Left hindlimb (tissue), 1 donor: ENCODE measurements at places on chromosomes 1 and 21.

GRCh38 chr21:44980562-44981489, 41.0 kb downstream of the SLX9 start:
- DNase-seq, result peak; percentile 18

- no peak for DNase-seq
These were observed 164.4 kb downstream of the NTPCR start for GRCh38 chr1:233114860-233115259.

GRCh38 chr1:154819628-154820590, 50.2 kb downstream of the KCNN3 start:
- DNase-seq, result no peak

GRCh38 chr1:29317916-29318530, 81.7 kb downstream of the PTPRU start:
- no peak for DNase-seq

DNA sequence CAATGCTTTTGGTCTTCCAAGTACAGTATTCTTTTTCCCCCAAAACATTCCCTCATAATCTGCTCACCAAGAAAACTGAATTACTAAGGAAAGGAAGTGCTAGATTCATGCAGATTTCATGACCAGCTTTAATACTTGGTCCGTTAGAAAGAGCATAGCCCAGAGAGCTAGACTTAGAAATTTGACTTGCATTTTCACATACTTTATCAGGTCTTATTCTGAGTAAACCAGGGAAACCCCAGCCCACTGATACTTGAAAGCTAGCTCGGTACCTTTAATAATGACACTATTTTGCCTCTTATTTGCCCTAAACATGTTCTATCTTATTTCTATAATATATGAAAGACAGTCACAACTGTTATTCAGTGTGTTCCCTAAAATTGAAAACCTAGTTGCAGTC, 204.5 kb downstream of the TTLL7 start:
- DNase-seq, result no peak

- DNase-seq, result no peak
These were observed 34.1 kb downstream of the SOAT1 start for GRCh38 chr1:179327679-179328078.

GRCh38 chr1:156852418-156852874, 6.5 kb downstream of the INSRR start:
- peak; percentile 59 for DNase-seq

GRCh38 chr1:8239039-8239305, 78.9 kb upstream of the SLC45A1 start:
- DNase-seq, result no peak

DNA sequence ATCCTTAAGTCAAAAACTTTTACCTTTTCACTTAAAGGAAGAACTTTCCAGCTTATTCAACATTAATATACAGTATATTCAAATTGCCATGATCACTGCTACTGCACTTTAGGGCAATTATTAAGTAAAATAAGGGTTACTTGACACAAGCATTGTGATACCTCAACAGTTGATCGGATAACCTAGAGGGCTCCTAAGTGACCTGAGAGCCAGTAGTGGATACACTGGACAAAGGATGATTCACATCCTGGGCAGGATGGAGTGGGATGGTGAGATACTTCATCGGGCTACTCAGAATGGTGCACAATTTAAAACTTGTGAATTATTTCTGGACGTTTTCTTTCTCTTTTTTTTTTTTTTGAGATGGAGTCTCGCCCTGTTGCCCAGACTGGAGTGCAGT, 54.5 kb upstream of the PPM1J start:
- DNase-seq, result no peak

DNA sequence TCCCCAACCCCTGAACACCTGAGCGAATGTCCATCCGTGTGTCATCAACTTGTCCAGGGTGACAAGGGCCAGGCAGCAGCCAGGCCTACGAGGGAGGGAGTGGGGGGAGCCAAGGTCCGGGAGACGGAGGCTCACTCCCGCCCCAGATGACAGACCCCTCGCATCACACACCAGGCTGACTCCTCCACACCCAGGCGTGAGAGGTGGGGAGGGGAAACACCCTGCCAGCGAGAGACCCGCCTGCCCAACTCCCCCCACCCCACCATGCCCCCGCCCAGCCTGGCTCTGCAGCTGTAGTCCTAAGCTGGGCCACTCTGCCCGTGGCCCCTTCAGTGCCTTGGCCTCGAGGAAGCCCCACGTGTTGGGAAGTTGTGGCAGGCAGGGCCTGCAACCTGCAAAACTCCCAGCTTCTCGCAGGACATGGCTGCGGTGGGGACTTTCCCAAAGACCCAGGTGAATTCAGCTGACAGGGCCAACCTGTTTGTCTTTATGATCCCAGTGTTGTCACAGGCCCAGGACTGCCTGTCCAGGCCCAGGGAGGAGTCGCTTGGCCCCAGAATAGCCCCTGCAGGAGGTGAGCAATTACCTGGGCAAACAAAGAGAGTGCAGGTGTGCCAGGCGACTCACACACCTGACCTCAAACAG, 62.9 kb downstream of the RIPK4 start:
- no peak for DNase-seq

GRCh38 chr1:3514404-3514803, 59.9 kb downstream of the ARHGEF16 start:
- no peak for DNase-seq

DNA sequence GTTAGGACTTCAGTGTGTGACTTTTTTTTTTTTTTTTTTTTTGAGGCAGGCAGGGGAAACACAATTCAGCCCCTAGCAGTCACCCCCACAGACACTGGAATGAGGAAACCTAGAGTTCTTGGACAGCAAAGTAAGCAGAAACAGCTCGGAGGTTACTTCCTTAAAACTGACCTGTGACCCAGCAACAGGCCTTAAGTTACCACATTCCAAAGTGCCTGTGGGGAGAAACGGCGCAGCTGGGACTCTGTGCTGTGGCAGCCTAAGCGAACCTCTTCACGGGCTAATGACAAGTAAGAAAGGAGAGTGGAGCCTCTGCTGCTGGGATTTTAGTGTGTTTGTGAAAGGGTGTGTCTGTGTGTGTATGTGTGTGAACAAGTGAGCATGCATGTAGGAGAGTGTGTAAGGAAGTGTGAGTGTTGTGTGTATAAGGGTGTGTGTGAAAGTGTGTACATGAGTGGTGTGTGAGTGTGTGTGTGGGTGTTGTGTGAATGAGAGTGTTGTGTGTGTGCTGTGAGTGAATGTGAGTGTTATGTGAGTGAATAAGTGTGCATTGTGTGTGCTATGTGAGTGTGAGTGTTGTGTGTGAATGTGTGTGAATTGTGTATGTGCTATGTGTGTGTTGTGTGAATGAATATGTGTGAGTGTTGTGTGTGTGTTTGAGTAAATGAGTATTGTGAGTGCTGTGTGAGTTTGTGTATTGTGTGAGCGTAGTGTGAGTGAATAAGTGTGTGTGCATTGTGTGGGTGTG, 180.8 kb downstream of the BRINP2 start:
- no peak for DNase-seq

- no peak for DNase-seq
These were observed 44.8 kb downstream of the SNX7 start for GRCh38 chr1:98706173-98706843.

DNA sequence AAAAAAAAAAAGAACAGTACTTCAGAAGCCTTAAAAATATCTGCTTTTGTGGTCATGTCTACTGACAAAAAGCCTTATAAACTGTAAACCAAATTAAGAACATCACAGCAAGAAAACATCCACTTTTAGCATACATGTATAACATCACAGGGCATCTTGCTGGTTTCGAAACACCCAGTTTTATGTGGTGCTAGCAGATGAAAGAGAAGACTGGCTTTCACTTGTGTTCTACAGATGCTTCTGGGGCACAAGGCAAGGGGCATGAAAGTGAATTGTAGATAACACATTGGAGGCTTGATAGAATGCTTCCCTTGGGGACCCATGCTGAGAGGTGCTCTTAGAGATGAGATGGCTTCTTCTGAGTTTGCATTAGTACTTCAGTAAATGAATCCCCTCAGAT, 543.7 kb upstream of the PKN2 start:
- DNase-seq, result no peak

GRCh38 chr1:192979542-192979941, 79.6 kb downstream of the UCHL5 start:
- DNase-seq, result no peak

DNA sequence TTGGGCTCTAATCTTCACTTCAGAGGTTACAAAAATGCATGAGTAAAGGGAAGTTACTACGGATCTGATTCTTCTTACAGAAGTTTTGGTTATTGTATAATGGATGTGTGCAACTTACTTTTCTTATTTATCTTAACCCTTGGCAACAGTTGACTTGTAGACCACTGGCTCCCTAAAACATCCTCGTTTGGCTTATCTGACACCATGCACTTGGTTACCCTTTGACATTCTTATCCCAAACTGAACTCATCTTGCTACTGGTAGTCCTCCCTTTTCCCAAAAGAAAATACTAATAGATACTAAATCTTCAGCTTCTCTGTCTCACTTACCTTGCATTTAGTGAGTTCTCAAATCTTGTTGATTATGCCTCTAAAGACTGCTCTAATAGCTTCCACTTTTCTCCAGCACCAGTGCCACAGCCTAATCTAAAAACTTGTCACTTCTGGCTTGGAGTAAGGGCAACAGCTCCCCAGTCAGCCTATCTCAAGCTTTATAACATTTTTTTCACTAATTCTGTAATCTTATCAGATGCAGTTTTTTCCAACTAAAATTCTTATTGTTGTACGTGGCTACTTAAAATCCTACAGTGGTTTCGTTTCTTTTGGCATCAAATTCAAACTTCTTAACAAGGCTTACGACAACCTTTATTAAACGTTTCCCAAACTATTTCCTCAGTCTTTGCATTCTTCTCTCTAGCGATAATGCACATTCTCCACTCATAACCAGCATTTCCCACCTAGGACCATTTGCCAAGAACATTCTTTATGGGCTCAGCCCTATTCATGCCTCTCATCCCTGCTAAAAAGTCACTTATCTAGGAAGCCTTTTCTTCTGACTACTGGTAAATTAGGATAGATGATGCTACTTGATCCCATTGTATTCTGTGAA, 204.2 kb downstream of the KCNT2 start:
- DNase-seq, result no peak

- DNase-seq, result no peak
These were observed 7.6 kb upstream of the KRTAP19-8 start for GRCh38 chr21:31045841-31046240.

- DNase-seq, result no peak
These were observed 9.6 kb downstream of the SMYD2 start for GRCh38 chr1:214290424-214291037.

DNA sequence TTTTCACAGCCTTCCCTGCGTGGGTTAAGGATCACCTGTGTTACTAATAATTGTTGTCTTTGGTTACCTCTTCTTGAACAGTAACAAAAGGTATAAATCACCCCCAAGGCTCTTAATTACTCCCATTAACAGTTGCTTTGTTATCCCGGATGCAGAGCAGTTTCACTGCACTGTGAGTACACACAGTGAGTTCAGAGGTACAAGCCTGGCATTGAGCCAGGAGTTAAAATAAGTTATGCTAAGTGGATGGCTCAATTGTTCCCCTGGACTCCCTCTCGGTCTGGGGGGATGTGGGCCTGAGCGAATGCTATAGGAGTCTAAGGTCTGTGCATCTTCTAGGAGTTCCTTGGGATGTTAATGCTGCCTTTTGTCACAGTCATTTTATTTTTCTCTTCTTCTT, 258.3 kb downstream of the ATG4C start:
- no peak for DNase-seq

DNA sequence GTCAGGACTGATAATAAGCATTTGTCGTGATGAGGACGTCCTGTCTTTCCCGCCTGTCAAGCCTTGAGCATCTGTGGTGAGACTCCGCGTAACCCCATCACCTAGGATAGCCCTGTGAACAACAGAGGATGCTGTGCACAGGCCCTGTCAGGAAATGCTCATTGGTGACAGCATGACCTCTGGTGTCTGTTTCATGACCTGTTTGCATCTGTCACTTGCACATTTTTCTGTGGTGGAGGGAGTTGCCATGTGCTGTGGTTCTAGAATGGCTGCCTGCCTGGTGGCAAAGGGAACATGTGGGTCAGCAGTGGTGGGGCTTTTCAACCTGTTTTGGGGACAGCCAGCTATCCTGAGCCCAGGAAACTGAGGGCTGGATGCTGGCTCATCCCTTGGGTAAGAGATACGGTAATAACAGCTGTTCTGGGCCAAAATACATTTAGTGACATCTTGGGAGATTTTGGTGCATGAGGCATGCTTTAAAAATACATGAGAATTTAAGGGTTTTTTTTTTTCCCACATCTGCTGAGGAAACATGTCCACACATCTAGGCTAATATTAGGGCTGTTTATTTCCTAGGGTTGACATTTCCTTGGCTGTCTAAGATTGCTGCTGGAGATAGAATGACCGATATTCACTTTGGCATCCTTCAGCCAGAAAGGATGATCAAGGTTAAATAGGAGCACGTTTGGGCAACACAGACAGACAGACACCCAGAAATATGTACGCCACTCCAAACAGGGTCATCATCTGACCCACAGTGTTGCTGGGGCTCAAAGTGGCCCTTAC, 52.9 kb downstream of the KCNC4 start:
- DNase-seq, result no peak

- DNase-seq, result no peak
These were observed 286.5 kb downstream of the SMYD3 start for GRCh38 chr1:246220495-246221065.

DNA sequence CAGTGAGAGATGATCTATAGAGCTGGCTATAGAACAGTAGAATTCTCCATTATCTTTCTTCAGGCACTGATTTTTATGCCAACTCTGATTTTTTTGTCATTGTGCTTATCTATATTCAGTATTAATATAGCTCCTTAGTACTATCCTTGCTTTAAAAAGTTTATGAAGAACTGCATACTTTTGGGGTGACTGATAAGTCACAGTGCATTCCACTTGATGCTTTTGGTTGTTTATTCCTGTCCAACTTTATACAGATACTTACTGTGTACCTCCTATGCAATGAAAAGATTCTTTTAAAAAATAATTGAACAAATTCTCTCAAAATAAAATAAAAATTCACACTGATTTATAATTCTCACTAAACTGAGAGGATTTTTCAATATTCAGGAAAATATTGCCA, 71.6 kb downstream of the COL24A1 start:
- no peak for DNase-seq

DNA sequence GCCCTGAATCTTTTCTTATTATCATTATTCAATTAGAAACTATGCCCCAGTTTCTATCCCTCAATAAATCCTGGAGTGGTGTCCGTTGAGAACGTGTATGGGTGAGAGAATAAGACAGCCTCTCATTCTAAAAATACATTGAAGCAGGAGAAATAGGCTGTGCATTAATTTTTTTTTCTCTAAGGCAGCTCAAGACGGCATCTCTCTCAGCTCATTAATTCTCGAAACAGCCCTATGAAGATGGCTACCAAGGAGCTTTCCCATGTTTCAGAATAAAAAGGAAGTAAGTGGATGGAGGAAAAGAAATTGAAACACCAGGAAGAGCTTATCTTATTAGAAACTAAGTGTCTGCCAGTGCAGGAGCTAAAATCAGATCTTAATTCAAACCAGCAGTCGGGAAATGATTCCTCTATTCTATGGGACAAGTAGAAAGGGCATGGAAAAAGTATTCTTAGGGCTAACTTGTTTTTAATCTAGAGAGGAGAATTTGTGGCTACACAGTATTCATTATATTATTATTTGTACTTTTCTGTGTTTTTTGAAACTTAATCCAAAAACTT, 347.1 kb upstream of the PLD5 start:
- no peak for DNase-seq
